IMR-90 (cell line): ENCODE measurements at places on chromosomes 3 and 15. TPM values are rescaled to one million over a fixed set of nuclear protein-coding genes. Genes with fewer than 3 reads are reported as not detected.

HHLA2 gene
- not detected in 2 replicates for total RNA-seq

POPDC2 gene
- total RNA-seq, result under 0.01 TPM in 2 replicates

KIAA1143 gene
- total RNA-seq, result 16.8 and 23.9 TPM in 2 replicates

ZPLD1 gene
- total RNA-seq, result under 0.01 TPM in 2 replicates

ZNF609 gene
- 10.4 and 12.2 TPM in 2 replicates for total RNA-seq

CA12 gene
- 33.7 and 36.4 TPM in 2 replicates for total RNA-seq

SLCO2A1 gene
- total RNA-seq, result under 0.01 TPM in 2 replicates

SLC28A2 gene
- not detected in 2 replicates for total RNA-seq

CHRM5 gene
- total RNA-seq, result under 0.01 TPM in 2 replicates

DNA sequence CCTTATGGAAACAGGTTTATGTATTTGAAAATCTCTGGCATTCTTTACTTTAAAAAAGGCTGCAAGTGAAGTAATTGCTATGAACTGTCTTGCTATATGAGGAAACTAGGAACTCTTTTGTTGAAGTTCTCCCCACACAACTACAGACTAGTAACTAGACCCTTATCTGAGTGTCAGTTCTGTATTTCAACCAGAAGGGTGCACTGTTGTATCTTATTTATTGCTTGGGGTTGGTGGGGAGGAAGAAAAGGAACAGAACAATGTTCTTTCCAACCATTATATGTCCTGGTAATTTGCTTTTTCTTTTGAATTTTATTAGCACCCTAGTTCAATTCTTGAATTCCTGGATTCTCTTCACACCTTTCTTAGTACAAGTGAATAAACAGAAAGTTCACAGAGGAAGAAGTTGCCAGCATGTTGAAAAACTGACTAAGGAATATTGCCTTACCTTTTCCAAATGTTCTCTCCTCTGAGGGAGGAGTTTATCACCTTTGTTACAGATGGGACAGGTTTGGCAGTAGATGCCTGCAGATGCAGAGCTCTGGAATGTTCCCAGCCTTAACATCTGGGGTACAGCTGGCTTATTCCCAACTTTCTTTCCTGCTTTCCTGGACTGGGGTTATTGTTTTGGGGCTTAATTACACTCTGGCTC is 162.4 kb upstream of the CFAP20DC start:
- peak; percentile 60 for DNase-seq

- no peak for DNase-seq
Observed at GRCh38 chr3:38190481-38190881, 25.1 kb downstream of the OXSR1 start.

GRCh38 chr3:101942356-101942755 is 93.0 kb downstream of the NFKBIZ start:
- DNase-seq, result no peak

DNA sequence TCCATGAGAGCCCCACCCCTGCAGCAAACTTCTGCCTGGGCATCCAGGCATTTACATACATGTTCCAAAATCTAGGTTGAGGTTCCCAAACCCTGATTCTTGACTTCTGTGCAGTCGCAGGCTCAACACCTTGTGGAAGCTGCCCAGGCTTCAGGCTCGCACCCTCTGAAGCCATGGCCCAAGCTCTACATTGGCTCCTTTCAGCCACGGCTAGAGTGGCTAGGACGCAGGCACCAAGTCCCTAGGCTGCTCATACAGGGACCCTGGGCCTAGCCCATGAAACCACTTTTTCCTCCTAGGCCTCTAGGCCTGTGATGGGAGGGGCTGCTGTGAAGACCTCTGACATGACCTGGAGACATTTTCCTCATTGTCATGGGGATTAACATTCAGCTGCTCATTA is 172.8 kb upstream of the SATB1 start:
- DNase-seq, result no peak

- no peak for DNase-seq
Observed at GRCh38 chr3:10745392-10745791, 70.6 kb upstream of the SLC6A11 start.

GRCh38 chr15:77416148-77416455 is 3.8 kb downstream of the PEAK1 start:
- DNase-seq, result peak; percentile 60

GRCh38 chr3:136535906-136536305 is 216.3 kb downstream of the STAG1 start:
- peak; percentile 78 for DNase-seq

DNA sequence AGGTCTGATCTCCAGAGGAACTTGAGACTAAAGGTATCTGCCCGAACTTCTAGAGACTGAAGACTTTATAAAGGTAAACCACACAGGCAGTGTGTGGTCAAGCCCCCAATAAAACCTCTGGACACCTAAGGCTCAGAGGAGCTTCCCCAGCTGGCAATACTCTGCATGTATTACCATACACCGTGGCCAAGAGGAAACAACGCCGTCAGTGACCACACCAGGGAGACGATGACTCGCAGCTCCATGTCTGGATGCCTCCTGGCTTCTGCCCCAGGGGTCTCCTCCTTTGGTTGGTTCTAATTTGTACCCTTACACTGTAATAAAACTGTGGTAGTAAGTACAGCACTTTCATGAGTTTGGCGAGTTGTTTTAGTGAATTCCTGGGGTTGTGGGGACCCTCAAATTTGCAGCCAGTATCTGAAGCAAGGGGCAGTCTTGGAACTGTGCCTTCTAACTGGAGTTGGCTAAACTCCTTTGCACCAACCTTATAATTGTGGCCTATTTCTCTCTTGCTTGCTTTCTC is 32.1 kb upstream of the BCL2L10 start:
- DNase-seq, result peak; percentile 55

DNA sequence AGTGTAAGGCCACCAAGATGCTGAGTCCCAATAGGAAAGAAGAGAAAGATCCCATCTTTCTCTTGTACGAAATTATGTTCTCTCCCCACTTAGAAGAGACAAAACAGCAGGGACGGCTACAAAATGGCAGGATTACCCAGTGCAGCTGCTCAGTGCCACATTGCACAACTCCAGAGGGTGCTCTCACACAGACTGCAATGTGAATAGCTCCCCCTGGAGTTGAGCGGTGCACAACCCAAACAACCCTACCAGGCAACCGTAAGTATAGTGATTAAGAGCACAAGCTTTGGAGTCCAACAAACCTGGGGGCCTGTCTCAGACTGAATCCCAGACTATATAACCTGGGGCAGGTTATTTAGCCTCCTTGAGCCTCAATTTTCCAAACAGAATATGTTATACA is 3.1 kb upstream of the BHLHE40 start:
- peak; percentile 63 for DNase-seq

- no peak for DNase-seq
Observed at GRCh38 chr3:183743231-183743630, 45.6 kb downstream of the YEATS2 start.

GRCh38 chr3:126021224-126021623 is 52.2 kb downstream of the ROPN1B start:
- DNase-seq, result no peak

- no peak for DNase-seq
Observed at GRCh38 chr3:161187046-161187445, 34.1 kb upstream of the NMD3 start.

- DNase-seq, result no peak
Observed at GRCh38 chr3:125670352-125670751, 75.1 kb upstream of the OSBPL11 start.

DNA sequence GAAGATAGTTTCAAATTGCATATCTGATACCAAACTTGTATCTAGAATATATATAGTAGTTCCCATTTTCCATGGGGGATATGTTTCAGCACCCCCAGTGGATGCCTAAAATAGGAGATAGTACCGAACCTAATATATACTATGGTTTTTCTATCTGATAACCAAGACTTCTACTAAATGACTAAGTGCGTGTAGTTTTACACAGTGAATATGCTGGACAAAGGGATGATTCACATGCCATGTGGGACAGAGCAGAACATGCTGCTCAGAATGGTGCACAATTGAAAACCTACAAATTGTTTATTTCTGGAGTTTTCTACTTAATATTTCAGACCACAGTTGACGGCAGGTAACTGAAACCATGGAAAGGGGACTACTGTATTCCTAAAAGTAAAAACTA is 73.4 kb upstream of the TP63 start:
- DNase-seq, result no peak

GRCh38 chr3:15276028-15276724 is 56.2 kb downstream of the SH3BP5 start:
- DNase-seq, result no peak

GRCh38 chr3:143442814-143443447 is 323.4 kb downstream of the CHST2 start:
- DNase-seq, result peak; percentile 11

DNA sequence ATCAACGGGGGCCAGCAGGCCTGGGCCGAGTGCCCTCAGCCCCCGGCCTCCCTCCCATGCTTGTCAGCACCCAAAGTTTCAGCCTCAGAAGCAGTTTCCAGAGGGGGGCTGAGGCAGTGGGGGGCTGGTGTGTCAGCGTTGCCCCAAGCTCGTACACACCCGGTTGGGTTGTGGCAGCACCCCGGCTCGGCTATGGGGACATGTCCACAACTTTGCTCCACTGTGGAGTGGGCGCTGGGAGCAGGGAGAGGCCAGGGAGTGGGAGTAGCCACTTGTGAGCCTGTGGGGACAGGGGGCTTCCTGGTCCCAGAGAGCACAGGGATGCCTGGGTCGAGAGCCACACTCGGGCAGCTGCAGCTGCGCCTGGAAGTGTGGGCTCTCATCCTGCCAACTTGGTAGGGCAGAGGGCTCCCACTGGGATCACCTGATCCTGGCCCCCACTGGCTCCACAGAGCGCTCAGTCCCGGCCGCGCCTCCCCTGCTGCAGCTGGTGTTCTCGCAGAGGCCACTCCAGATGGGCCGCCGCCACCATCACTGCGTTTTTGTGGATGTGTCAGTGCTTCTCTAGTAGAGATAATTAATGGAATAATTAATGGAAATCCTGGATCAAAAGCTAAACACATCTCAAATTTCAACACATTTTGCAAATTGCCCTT is 75.1 kb downstream of the NR1D2 start:
- DNase-seq, result no peak

DNA sequence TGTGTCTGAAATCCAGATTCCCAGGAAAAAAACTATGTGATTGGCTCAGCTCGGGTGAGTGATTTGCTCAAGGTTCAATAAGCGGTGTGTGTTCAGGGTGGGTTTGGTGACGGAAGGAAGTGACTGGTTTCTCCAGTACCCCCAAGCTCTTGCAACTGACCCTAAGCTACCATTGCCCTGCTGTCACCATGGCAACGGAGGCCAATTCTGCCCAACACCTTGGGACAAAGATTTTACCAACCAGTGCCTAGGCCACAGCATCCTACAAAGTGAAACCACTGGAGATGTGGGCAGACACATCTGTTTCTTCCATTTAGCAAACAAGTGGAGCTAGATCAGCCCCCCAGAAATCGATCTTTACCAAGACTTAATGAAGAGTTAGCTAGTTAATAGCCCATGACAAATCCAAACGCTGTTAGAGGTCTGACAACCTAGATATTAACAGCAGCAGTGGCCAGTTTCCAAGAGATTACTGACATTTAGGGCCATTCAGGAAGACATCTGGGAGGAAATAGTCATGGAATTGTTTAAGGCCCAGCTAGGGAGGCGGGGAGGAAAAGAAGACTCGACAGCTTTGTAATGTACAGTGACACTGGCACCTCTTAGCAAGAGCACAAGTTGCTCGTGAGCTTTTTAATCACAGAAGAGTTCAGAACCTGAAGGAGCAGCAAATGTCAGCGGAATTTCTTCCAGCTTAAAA is 195.9 kb downstream of the SLCO3A1 start:
- no peak for DNase-seq

DNA sequence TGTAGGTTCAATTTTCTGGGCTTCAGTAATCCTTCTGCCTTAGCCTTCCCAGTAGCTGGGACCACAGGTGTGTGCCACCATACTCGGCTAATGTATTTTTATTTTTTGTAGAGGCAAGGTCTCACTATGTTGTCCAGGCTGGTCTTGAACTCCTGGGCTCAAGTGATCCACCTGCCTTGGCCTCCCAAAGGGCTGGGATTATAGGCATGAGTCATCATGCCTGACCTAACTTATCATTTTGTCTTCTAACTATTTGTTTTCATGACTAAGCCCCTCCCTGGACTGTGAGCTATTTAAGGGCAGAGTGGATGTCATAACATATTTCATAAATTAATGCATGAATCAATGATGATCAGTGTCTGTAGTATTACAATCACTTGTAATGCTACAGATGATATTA is 56.1 kb upstream of the PIAS1 start:
- peak; percentile 64 for DNase-seq
